ENCODE measurements at places on chromosomes 16 and 17. TPM values are rescaled to one million over a fixed set of nuclear protein-coding genes. Genes with fewer than 3 reads are reported as not detected.

The HIGD1B gene
- not detected for total RNA-seq

The MT1M gene
- total RNA-seq, result 0.80 TPM

The KRTAP3-3 gene
- total RNA-seq, result not detected

The GDPD1 gene
- total RNA-seq, result 3.1 TPM

The CCL4 gene
- total RNA-seq, result not detected

The CFAP97D1 gene
- 0.21 TPM for total RNA-seq

The ODAD4 gene
- 0.28 TPM for total RNA-seq

DNA sequence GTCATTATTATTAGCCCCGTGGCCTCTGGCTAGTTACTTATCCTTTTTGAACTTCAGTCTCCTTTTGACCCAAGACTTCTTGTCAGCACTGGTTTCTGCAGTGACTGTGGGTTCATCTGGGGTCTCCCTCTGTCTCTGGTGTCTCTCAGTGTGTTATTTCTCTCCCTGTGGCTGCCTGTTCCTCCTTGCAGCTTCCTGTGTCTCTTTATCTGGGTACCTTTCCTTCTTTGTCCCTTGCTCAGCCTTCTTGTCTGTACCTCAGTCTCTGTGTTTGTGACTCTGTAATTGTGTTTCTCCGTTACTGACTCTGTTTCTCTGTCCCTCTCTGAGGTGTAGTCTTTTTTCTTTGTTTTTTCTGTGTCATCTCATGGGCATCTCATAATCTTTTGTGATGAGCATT is 102.6 kb upstream of the CDH11 start:
- DNase-seq, result no peak

DNA sequence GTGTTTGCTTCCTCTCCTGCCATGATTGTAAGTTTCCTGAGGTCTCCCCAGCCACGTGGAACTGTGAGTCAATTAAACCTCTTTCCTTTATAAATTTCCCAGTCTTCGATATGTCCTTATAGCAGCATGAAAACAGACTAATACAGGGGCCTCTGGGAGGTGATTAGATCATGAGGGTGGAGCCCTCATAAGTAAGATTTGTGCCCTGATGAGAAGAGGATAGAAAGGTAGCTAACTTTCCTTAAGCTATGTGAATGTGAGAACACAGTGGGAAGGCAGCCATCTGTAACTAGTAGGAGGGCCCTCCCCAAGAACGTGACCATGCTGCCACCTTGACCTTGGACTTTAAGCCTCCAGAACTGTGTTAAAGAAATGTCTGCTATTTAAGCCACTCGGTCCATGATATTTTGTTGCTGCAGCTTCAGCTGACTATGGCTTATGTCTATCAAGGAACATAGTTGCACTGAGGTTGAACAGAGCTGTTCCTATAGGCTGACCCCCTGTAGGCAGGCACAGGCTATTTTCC is 30.7 kb downstream of the WWOX start:
- no peak for DNase-seq

DNA sequence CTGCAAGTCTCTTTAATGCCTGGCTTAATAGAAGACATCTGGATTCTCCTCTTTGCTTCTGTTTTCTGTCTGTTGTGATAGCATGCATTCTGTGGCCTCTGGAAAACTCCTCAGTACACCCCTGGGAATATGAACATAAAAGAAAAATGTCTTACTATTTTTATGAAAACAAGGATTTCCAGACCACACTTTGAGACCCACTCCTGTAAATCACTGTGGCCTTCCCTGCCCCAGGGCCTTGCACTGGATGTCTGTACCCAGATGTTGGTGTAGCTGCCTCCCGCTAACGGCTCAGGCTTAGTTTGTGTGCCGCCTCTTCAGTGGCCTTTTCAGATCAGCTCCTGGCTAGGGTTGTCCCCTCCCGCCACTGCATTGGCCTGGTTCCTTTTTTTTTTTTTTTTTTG is 126.6 kb downstream of the SOCS1 start:
- DNase-seq, result no peak

DNA sequence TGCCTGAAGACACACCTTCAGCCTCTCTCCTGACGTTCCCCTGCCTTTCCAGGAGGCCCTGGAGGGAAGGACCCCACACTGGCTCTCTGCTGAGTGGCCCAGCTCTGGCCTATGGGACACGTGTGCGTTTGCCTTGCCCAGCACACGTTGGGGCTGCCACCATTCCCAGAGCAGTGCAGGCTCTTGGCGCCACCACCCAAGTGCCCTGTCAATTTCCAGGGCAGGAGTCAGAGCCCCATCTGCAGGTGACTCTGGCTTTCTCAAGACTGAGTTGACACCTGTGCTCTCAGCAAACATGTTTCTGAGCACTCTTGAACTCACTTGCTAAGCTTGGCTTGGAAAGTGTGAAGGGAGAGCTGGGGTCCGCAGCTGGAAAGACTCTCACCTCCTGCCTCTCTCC is 4.7 kb upstream of the IRF8 start:
- peak; percentile 57 for DNase-seq

- no peak for DNase-seq
These were observed 20.7 kb downstream of the GAA start for GRCh38 chr17:80122026-80122575.

DNA sequence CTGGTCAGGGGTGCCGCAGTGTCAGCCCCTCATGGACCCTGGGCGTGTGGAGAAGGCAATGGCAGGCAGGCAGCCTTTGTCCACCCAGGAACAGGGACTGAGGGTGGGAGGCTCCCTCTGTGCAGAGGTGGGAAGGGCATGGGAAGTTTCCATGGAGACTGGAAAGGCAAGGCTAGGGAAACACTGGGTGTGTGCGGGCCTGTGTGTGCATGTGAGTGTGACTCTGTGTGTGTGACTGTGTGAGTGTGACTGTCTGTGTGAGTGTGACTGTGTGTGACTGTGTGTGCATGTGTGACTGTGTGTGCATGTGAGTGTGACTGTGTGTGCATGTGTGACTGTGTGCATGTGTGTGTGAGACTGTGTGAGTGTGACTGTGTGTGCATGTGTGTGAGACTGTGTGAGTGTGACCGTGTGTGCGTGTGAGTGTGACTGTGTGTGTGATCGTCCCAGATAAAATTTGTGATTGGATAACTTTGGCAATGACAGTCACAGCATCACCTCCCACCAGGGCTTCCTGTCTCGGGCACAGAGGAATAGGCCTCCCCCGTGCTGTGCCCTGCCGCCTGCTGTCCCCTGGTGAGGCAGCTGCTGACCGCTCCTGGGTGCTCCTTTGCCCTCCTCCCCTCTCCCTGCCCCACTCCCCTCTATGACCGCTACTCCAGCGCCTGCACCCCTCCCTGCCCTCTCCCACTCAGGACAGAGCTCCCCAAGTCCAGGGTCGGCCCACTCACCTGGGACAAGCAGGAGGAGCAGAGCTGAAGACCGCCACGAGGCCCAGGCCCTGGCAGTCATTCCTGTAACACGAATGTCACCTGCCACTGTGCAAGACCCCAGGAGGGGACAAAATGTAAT is 698 bp downstream of the CD300C start:
- no peak for DNase-seq

- DNase-seq, result peak; percentile 23
These were observed 345.7 kb downstream of the HAPSTR1 start for GRCh38 chr16:9437115-9437514.

DNA sequence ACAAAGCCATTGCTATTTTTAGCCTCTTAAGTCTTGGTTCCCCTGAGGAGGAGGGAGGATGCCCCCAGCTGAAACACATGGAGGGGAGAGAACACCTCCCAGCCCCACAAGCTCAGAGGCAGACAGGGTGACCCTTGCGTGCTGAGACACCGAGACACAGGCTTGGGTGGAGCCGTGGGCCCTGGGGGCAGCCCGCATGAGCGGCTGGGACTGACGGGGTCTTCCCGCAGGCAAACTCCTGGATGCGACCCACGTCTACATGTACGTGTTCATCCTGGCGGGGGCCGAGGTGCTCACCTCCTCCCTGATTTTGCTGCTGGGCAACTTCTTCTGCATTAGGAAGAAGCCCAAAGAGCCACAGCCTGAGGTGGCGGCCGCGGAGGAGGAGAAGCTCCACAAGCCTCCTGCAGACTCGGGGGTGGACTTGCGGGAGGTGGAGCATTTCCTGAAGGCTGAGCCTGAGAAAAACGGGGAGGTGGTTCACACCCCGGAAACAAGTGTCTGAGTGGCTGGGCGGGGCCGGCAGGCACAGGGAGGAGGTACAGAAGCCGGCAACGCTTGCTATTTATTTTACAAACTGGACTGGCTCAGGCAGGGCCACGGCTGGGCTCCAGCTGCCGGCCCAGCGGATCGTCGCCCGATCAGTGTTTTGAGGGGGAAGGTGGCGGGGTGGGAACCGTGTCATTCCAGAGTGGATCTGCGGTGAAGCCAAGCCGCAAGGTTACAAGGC is 9.8 kb downstream of the SLC16A3 start:
- DNase-seq, result no peak

- DNase-seq, result no peak
These were observed 540.1 kb upstream of the PSMD7 start for GRCh38 chr16:73756289-73757178.

- DNase-seq, result no peak
These were observed 49.6 kb downstream of the ANKFY1 start for GRCh38 chr17:4214157-4214556.

- no peak for DNase-seq
These were observed 118.5 kb upstream of the CACNG5 start for GRCh38 chr17:66716236-66717026.

DNA sequence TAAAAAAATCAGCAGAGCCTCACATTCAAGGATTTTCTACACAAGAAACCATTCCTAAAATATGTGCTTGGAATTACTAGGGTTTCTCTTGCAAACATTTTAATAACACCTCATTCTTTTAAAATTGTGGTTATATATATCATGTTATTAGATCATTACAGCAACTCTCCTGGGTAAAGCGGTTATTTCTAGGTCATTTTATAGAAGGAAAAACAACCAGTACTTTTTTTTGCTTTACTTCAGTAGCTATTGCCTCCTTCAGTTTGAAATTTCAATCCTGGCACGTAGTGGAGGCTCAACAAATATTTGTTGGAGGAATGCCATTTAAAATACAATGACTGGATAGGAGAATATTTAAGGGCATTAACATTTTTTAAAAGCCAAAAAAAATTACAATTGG is 220.6 kb downstream of the CDRT15L2 start:
- DNase-seq, result no peak

DNA sequence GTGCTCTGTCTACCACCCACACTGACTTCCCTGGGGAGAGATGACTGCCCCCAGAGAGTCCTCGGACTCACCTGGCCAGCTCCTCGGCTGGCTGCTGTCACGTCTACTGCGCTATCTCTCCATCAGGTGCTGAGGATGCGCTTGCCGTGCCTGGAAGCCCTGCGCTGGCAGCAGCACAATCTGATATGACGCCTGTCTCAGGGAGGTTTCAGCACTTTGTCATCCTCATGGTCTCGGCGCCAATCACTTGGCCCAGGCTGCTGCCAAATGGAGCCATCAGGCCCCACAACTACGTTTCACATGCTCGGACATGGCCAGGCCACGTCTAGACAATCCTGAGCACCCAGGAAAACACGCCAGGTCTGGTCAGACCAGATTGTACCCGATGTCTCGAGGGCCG is 46.7 kb downstream of the FOXL1 start:
- no peak for DNase-seq

DNA sequence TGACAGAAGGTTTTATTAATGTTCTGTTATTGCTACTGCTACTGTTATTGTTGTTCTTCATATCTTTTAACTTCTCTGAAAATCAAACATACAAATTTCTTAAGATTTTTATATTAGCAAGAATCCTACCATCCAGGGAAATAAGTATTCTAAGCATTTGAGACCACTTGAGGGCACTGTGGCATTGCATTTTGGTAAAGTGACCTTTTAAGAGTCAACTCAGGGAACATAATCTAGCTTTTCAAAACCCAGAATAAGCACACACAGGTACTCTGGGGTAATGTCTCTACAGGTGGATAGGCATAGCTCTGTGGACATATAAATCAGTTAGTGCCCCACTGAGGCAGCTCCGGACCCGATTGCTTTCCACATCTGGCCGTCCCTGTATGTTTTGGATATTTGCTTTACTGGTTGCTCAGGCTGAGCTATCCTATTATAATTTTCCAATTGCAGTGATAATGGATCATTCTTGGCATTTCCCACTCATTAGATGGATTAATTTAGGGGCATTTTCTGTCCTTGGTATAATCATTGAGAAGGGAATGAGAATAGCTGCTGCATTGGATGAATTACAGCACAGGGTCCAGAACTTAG is 1425.1 kb upstream of the CDH8 start:
- DNase-seq, result peak; percentile 1

- no peak for DNase-seq
These were observed 39.3 kb downstream of the CHD9 start for GRCh38 chr16:53094013-53094630.

GRCh38 chr16:74521691-74522090 is 85.2 kb downstream of the GLG1 start:
- no peak for DNase-seq

Measured in H7 (cell line).